Prostate gland (tissue), 2 donors: ENCODE measurements at places on chromosomes 16 and 17. TPM values are rescaled to one million over a fixed set of nuclear protein-coding genes. Genes with fewer than 3 reads are reported as not detected.

DNA sequence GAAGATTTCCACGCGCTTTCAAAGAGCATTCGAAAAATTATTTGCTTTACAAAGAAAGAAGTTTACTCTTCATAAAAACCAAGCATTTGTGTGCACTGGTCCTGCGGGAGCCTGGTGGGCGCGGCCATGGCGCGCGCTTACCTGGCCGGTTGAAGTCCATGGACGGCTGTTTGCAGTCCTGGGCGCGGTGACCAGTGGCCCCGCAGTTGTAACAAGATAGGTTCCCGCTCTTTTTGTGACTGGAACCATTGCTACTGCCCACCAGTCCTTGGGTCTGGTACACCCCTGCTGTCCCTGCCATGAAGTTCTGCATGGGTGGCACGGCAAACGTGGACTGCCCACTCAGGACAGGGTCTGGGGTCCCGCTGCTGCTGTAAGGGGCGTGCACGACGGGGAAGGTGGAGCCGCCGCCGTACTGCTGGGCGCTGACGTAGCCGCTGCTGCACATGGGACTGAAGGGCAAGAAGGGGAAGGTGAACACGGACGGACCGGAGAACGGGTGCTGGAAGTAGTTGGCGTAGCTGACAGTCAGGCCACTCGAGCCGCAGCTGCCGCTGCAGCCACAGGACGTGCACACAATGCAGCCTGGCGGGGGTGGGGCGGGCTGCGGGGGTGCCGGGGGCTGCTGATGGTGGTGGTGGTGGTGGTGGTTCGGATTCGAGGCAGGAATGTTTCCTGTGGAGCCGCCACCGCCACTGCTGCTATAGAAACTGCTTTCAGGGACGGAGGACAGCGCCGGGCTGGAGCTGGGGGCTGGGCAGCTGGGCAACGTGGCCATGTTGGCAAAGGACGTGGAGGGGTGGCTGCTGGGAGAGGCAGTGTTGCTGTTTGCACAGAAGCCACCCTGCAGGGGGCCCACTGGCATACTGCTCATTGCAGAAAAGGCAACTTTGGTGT, 19.5 kb downstream of the MAP1LC3B start:
- no peak for DNase-seq
- no peaks in the 10 kb centered on the region for H3K27me3 ChIP-seq
- H3K4me3 ChIP-seq = no peak overlapping the region
- H3K27ac ChIP-seq = no peak overlapping the region

EVI2B gene
- 4.6 TPM for total RNA-seq

VEZF1 gene
- 91.1 TPM for total RNA-seq

SMPD3 gene
- 27.8 TPM for total RNA-seq

GRCh38 chr17:9784544-9784943, 6.8 kb downstream of the DHRS7C start:
- no peaks in the 10 kb centered on the region for H3K4me1 ChIP-seq
- H3K36me3 ChIP-seq = no peaks in the 10 kb centered on the region
- DNase-seq = no peak

SPATA33 gene
- total RNA-seq = 14.6 TPM

GRCh38 chr16:12758031-12758669, 45.5 kb downstream of the CPPED1 start:
- no peaks in the 10 kb centered on the region for H3K27me3 ChIP-seq
- H3K27ac ChIP-seq = no peak overlapping the region
- H3K36me3 ChIP-seq = no peaks in the 10 kb centered on the region
- H3K4me3 ChIP-seq = no peak overlapping the region
- peaks cover 10% of the 10 kb centered on the region for H3K4me1 ChIP-seq

HS3ST2 gene
- 2.8 TPM for total RNA-seq

DNA sequence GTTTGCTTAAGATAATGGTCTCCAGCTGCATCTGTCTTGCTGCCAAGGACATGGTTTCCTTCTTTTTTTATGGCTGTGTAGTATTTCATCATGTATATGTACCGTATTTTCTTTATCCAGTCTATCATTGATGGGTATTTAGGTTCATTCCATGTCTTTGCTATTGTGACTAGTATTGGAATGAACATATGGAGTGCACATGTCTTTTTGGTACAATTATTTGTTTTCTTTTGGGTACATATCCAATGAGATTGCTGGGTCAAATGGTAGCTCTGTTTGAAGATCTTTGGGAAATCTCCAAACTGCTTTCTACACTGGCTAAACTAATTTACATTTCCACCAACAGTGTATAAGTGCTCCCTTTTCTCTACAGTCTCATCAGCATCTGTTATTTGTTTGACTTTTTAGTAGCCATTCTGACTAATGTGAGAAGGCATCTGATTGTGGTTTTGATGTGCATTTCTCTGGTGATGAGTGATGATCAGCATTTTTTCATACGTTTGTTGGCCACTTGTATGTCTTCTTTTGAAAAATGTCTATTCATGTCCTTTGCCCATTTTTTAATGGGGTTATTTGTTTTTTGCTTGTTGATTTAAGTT, 66.2 kb downstream of the TNFRSF13B start:
- H3K4me3 ChIP-seq = no peak overlapping the region
- H3K36me3 ChIP-seq = no peaks in the 10 kb centered on the region
- H3K27ac ChIP-seq = no peak overlapping the region
- H3K27me3 ChIP-seq = no peaks in the 10 kb centered on the region

SDR42E1 gene
- 5.5 TPM for total RNA-seq

NGFR gene
- total RNA-seq = 34.4 TPM

DNA sequence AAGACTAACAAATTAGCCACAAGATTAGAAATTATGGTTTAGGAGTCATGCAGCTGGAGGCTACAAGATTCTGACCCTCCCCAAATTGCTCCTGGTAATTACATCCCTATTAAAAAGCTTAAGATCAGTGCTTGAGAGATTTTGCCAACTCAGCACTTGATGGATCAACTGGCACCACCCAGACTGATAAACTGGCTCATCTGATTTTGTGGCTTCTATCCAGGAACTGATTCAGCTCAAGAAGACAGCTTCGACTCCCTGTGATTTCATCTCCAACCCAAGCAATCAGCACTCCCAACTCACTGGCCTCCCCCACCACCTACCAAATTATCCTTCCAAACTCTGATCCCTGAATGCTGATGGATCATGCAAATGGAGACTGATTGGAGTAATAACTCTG, 94.8 kb downstream of the TNFRSF13B start:
- no peaks in the 10 kb centered on the region for H3K27me3 ChIP-seq
- DNase-seq = no peak
- H3K4me3 ChIP-seq = no peak overlapping the region
- no peaks in the 10 kb centered on the region for H3K36me3 ChIP-seq
- H3K27ac ChIP-seq = no peak overlapping the region

GRCh38 chr17:81440511-81441244, 45.4 kb downstream of the BAHCC1 start:
- H3K4me1 ChIP-seq = peaks cover 6% of the 10 kb centered on the region
- H3K27ac ChIP-seq = no peak overlapping the region
- DNase-seq = no peak
- no peaks in the 10 kb centered on the region for H3K36me3 ChIP-seq
- H3K27me3 ChIP-seq = no peaks in the 10 kb centered on the region

- no peaks in the 10 kb centered on the region for H3K27me3 ChIP-seq
- peak overlapping the region; percentile 87 for H3K27ac ChIP-seq
- peak; percentile 67 for DNase-seq
- no peaks in the 10 kb centered on the region for H3K36me3 ChIP-seq
Measured at GRCh38 chr17:17781591-17782496, 54.9 kb downstream of the SREBF1 start.

GRCh38 chr16:67158637-67159600, 790 bp downstream of the TRADD start:
- peak overlapping the region; percentile 97 for H3K4me3 ChIP-seq
- H3K27me3 ChIP-seq = no peaks in the 10 kb centered on the region
- no peak for DNase-seq
- no peaks in the 10 kb centered on the region for H3K36me3 ChIP-seq
